ENCODE measurements at places on chromosomes 1 and 21.

GRCh38 chr1:38003261-38004250, 1.8 kb downstream of the FHL3 start:
- DNase-seq = no peak

DNA sequence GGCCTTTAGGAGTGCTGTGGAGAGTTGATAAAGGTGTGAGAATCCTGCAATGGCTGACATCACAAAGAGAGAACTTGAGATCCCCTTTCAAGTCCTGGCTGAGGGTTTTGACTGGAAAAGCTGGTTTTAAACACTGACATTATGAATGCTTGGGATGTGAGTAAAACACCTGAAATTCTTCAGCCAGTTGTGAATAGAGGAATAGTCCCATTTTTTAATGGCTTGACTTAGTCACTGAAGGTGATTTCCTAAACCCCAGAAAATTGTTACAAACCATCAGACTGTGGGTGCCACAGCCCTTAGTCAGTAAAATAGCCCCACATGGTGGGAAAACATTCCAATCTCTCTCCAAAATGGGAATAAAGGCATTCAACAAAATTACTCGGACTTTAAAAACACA, 107.7 kb upstream of the LMO4 start:
- DNase-seq = no peak

- no peak for DNase-seq
Observed at GRCh38 chr1:198030682-198031081, 113.5 kb downstream of the LHX9 start.

GRCh38 chr21:38712664-38713063, 93.1 kb upstream of the ETS2 start:
- no peak for DNase-seq

DNA sequence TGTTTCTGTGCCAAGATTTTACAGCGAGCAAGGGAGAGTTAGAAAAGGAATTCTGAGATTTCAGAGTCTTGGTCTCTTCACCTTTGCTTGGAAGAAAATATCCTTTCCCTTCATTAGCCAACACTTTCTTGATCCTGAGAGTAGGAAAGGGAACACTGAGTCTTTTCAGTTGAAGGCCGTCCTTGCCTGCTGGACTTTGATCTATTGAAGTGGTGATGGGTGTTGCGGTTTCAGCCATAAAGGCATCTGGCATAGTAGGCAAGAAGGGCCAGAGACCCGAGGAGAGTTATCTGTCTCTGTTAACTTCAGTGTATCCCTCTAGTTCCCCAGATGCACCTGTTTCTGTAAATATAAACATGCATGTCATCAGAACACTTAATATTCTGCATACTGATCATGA, 9.7 kb downstream of the SELE start:
- no peak for DNase-seq

DNA sequence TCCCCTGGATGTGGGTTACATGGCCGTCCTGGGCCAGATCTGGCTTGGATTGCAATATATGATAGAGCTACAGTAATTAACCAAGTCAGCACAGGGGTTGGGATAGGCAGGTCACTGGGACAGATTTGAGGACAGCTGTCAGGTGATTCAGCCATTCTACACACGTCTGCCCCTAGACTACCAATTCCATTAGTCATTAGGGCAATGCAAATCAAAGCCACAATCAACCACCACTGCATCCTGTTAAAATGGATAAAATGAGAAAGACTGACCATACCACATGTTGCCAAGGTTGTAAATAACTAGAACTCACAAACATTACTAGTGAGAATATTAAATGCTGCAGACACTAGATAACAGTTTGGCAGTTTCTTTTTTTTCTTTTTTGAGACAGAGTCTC, 16.0 kb downstream of the C21orf58 start:
- DNase-seq = no peak

DNA sequence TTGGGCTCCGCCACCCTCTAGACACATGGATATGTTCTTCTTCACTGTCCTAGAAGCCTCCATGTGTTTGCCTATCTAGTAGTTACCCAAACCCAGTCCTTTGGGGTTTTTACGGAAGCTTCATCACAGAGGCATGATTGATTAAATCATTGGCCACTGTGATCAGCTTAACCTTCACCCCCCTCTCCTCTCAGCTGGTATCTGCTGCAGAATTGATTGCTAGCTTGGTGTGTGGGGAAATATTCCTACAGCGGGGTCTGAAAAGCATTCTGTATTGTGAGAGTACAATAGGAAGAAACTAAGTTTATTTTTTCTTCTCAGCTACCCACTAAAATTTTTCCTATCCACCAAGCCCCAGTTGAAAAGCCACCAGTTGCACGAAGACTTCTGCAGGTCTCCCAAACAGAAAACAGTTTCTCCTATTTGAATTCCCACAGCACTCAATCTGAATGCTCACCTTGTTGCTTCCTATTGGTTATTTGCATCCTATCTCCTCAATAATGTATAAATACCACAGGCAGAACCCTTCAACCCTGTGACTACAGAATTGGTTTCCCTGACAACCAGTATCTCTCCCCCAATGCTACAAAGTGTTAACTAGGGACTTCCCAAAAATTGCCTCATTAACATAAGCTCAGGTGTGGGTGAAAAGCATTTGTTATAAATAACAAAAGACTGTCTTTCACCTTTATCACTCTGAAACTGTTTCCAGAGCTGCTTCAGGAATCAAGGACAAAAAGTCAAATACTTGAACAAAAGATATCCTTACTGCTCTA, 9.3 kb upstream of the VANGL1 start:
- DNase-seq = no peak

- no peak for DNase-seq
Observed at GRCh38 chr1:103336408-103336807, 189.1 kb upstream of the RNPC3 start.

GRCh38 chr21:44758781-44759627, 42.6 kb downstream of the UBE2G2 start:
- DNase-seq = no peak

DNA sequence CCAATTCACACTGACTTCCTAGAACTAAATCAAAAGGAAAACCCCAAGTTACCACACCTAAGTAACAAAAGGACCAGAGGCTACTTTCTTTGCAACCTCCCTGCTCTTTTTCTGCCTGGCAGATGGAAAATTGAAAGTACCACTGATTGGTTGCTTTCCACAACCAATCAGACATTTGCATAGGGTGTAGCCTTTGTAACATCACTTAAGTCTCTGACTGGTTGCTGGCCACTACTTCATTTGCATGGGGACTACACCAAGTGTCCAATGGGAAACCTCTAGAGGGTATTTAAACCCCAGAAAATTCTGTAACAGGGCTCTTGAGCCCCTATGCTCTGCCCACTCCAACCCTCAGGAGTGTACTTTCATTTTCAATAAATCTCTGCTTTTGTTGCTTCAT, 365.0 kb downstream of the LTN1 start:
- DNase-seq = no peak

DNA sequence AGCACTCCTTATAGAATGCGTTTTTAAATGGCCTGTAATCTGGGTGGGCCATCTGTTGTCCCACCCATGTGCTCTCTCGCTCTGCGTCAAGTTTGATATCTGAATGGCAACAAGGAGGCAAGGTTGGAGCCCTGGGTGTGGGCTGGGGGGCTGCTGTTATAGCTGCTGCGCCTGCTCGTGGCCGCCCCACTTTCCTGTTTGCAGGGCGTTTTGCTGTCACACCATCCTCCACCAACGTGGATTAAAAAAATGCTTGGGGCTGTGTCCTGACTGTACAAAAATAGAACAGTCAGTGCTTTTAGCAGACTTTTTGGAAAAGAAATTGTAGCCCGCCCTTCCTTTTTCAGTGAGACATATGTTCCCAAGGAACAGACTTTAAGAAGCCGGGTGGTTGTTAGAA, 25.4 kb downstream of the UMODL1 start:
- DNase-seq = no peak

DNA sequence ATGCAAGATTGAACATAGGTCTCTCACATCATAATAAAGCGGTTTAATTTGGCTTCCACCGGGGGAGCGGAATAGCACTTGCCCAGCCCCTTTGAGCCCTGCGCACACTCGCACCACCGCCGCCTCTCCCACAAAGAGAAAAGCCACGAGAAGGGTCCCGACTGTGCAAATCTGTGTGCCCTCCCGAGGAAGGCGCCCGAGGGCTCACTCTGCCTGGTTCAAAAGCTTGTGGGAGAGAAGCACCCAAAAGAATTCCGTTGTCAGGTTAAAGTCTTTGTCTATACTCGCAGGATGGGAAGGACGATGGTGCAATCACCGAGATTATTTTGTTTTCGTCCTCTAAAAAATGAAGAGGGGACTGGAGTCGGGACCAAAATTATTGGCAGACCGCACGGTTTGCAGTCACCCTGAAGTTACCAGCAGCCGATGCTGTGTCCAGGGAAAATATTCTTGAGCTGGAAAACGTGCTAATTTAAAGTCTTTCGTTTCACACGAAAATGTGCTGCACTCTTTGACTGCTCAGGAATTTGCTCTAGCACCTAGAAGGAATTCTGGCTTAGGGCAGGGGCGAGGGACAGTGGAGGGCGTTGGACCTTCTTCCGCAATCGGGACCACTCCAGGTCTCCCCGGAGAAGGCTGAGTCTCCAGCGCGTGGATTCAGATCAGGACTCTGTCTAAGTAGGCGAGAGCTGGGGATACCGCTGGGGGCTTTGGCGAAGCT, 6.6 kb upstream of the SIM2 start:
- DNase-seq = no peak
